ENCODE measurements at places on chromosomes 7 and 10.

GRCh38 chr10:74973741-74974392 lies 137.6 kb upstream of the SAMD8 start:
- no peak for DNase-seq

- DNase-seq: no peak
Observed at GRCh38 chr10:120483651-120484301, 26.7 kb downstream of the PLPP4 start.

DNA sequence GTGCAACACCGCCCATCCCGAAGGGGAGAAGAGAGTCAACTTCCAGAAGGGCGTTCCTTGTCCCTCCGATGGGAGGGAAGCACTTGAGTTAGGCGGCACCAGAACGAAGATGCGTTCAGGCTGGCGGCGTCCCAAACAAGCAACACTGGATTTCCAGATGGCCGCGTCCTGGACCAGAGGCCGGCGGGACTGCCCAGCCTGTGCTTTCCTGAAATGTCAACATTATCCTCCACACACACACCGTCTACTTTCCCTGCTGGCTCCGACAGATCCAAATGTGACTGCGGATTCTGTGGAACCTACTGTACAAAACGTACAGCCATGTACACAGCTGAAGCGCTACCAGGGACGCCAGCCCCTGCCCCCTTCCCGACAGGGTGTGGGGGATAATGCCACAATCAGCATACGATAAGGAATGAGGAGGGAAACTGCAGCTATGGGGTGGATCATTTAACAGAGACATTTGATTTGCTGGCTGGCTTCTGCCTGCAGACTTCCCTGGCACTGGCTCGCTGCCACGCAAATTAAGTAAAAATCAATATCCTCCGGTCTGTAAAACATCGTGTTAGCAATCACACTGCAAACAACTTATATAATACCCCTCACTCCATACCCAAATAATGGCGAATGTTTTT lies 82.1 kb downstream of the ZRANB1 start:
- peak; percentile 41 for DNase-seq

GRCh38 chr10:86411281-86411841 lies 44.8 kb upstream of the GRID1 start:
- DNase-seq: peak; percentile 83

DNA sequence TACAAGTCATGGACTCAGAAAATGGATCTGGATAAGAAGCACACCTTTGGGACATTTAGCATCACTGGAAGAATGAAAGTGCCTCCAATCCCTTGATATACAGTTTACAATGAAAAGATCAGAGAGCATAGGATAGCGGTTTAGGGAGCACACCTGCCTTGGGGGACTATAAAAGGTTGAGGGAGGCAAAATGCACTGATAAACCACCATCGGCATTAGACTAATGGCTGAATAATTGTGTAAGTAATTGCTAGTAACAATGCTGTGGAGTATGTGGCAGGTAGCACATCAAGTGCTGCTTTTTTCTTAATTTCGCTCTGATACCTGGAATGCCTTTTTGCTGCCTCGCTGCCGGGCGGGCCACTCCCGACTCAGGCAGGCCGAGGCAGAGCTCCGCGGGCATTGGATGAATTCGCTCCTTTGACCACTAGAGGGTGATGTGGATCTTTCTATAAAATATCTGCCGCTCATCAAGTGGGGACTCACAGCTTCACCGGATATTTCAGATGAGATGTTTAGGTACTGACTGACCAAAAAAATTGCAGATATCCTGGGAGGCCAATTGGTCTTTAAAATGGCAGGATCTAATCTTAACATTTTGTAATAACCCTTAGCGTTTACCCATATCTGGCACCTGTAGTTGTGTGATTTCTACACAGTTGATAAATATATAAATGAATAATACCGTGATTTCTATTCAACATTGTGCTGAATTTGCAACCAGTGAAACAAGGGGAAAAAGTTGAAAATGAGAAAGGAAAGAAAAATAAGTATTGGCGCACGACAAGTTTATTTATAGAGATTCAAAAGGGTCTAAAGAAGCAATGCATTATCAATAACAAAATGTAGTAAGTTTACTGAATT lies 116.8 kb upstream of the PRSS1 start:
- peak; percentile 72 for DNase-seq

- no peak for DNase-seq
Observed at GRCh38 chr10:97800474-97800873, 28.7 kb upstream of the SFRP5 start.

- no peak for DNase-seq
Observed at GRCh38 chr7:54831644-54832095, 72.7 kb upstream of the SEC61G start.

DNA sequence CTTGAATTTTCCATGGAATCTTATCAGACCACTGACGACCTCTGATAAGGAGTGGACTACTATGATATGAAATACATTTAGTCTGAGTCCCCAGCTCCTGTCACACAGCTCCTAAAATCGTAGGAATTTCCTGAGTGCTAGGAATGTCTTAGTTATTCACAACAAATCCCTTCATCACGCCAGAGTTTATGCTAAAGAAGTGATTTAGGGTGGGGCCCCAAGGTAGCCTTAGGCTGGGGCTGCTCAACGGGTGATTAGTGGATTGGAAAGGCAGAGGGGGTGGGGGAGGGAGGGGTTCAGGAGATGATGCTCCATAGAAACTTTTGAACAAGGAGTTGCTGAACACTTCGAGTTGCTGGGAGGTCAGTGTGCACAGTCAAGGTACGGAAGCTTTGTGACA lies 7.0 kb upstream of the TET1 start:
- DNase-seq: no peak

DNA sequence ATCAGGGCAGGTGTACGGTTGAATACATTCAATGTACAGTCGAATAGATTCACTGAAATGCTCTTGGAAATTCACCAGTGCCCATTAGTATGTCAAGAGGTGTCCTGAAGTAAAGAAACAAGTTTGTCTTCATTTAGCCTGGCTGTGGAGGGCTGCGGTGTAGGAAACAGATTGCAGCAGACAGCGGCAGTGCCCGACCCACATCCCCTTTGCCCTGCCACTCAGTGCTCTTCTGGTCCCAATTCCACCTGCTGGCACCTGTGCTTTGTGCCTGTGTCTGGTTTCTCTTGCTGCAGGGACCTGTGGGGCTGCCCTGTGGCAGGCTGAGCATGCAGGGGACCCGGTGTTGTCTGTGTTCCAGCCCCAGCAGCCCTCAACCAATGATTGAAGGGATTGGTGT lies 183.7 kb downstream of the RPS24 start:
- no peak for DNase-seq

GRCh38 chr10:62749093-62749683 lies 55.3 kb upstream of the ADO start:
- no peak for DNase-seq

DNA sequence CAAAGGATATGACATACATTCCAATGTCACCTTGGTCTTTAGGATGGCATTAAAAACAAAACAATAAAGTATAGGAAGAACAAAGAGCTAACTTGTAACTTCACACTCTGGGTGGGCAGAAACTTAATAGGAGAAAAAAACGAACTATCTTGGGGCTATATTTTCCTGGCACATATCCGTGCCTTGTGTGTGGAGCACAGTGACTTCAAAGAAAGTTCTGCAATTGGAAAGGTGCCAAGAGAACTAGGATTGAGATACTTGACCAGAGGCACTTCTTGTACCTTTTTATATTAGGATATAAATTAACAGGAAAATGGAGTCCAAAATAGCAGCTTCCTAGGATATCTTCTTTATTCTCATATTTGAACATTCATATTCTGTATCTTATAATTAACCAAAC lies 148.4 kb downstream of the SEMA3D start:
- DNase-seq: no peak

DNA sequence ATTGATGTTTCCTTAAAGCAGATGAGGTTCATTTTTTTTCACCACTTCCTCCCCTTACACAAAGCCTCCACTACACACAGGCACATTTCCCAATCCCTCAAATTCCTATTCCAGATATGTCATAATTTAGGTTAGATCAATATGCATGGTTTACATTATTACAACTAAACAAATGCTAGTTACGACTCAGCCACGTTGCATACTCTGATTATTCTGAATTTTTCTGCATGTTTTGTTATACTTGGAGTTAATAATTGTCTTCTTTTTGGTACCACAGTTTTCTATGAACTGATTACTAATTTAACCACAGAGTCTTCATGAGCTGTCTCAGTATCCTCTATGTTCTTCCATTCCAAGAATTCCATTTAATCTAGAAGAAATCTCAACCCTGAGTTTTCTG lies 4.4 kb upstream of the BICC1 start:
- no peak for DNase-seq

DNA sequence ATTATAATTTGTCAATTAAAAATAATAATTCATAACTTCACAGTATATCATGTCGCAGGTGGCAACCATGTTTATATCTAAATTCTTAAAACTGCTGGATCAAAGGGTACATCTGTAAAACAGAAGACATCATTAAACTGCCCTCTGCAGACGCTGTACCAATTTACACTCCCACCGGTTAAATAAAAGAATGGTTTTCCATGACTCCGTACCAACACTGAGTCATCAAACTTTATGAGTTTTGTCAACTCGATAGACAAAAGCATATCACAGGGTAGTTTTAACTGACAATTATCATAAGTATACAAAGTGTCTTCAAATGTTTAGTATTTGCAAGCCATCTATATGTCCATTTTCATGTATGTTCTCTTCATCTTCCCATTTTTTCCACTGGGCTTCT lies 5.7 kb upstream of the GSTK1 start:
- no peak for DNase-seq

DNA sequence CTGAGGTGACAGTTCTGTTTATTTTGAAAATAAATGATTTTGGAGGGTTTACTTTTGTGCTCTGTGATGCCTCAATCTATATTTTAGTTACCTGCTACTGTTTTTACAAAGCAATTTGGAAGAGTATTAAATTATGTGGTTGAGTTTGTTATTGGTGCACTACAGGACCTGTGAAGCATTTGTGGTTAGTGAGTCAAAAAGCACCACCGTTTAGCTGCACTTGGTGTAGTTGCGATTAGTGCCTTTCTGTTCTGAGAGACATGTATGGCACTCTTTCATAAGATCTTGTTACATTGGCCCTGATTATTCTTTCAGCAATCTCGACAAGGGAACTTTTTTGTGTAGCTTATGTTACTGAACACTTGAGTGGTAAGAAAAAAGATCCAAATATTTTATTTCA lies 132.2 kb downstream of the BBS9 start:
- DNase-seq: no peak

DNA sequence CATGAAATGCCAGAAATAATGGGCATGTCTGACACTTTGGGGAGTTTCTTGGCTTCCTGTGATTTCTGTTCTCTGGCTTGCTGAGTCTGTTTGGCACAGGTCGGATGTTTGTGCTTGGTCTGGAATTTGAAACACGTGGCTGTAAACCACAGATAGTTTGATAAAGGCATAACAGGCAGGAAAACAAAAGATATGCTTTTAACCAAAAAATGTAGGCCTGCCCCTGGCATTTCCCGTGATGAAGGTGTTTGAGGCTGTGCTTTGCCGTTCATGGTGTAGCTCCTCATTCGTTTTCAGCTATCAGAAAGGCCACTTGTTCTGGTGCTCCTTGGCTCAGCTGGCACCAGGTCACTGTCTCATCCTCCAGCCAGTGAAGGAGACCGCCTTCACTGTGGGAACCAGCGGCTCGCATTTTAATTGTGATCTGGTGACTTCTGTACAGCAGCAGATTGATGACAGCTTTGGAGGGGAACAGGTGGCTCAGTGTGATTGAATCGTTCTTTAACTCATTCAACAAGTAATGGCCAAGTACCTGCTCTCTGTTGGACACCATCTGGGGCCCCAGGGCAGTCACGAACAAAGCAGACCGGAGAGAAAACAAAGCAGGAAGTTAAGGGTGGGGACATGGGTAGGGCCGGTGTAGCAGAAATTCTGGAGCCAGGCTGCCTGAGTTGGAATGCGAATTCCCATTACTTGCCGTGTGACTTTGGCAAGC lies 111.5 kb downstream of the CCNY start:
- DNase-seq: peak; percentile 76

GRCh38 chr7:106419455-106420182 lies 134.8 kb upstream of the NAMPT start:
- no peak for DNase-seq

DNA sequence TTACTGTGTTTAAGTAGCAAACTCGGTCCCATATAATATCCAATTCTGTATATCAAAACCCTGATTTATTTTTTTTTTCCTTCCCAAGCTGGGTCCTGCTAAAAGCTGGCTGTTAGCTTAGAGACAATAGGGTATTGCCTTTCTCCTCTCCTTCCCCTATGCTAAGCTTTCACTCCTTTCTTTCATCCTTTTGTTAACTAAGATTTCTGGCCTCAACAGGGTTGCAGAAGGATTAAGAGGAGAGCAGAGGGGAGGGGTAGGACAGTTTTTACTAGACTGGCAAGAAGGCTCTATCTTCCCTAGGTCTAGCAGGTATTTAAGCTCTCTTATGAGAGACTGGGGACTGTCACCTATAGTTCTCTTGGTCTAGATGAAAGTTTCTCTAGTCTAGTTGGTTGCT lies 229.2 kb downstream of the KCND2 start:
- no peak for DNase-seq

DNA sequence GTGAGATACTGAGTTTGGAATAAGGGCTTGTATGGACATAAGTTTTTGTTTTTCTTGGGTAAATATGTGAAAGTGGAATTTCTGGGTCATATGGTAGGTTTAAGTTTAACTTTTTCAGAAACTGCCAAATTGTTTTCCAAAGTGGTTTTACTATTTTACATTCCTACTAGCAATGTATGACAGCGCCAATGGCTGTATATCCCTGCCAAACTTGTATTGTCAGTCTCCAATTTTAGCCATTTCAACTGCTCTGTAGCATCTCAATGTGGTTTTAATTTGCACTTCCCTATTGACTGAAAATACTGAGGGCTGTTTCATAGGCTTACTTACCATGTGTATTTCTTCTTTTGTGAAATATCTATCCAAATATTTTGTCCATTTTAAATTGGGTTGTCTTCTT lies 90.5 kb upstream of the ZNF32 start:
- no peak for DNase-seq

DNA sequence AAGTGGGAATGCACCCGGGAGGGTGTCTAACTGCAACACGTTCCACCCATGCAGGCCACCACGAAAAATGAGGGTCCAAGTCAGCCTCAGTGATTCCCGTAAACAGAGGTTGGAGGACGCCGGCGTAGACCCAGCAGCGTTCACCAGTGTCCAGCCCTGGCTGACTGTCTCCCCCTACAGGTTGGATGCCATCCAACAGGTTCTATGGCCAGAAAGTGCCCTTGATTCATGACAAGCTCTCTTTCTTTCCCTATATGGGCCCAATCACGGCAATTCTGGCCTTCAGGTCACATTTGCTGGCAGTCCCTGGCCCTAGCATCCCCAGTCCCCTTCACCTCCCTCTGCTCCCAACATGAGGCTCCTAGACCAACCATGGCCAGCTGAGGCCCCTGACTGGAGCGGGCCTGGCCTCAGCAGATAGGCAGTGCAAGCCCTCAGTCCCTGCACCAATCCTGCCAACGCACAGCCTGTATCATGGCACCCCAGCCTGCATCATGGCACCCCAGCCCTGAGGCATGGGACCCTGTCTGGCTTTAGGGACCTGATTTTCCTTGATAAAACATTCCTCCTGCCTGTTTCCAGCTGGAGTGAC lies 227.4 kb downstream of the GRID1 start:
- DNase-seq: peak; percentile 7

- no peak for DNase-seq
Observed at GRCh38 chr7:102860351-102860811, 52.4 kb upstream of the LRRC17 start.

Measured in lung microvascular endothelial cell (primary cell).